ENCODE measurements at places on chromosomes 12 and 14.

DNA sequence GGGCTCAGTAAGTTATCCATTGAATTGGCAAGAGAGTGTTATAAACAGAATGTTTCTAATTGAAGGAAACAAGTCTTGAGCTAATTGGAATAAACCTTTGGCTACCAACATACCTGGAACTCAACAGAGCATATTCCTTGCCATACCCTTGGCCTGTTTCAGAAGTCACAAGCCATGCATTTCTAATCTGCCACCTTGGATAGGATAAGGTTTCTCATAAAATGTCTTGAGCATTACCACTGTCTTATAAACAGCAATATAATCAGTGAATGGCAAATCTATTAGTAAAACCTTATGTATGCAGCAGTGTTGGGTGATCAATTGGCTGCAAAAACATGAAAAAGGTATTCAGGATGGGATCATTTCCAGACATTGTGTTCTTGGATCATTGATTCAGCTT is 765.2 kb upstream of the SEL1L start:
- no peak for DNase-seq

DNA sequence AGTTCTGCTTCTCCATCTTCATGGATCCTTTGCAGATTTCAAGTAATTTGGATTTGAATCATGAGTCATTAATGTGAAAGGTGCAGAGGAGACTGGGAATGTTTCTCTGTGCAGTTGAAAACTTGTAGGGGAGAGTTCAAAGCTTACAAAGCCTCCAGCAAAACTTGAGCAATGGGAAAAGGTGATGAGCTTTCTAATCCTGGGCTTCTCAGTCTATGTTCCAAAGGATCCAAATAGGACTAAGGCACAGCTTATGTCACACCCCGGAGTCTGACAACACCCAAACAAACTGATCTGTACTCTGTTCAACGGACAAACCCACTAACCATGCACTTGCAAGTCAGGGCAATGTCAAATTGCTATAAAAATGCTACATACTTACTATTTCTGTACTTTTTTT is 134.8 kb downstream of the DUSP6 start:
- no peak for DNase-seq

GRCh38 chr14:70186900-70187451 is 1.8 kb downstream of the SLC8A3 start:
- peak; percentile 72 for DNase-seq

- peak; percentile 37 for DNase-seq
Measured at GRCh38 chr12:32302218-32303173, 96.9 kb upstream of the FGD4 start.

DNA sequence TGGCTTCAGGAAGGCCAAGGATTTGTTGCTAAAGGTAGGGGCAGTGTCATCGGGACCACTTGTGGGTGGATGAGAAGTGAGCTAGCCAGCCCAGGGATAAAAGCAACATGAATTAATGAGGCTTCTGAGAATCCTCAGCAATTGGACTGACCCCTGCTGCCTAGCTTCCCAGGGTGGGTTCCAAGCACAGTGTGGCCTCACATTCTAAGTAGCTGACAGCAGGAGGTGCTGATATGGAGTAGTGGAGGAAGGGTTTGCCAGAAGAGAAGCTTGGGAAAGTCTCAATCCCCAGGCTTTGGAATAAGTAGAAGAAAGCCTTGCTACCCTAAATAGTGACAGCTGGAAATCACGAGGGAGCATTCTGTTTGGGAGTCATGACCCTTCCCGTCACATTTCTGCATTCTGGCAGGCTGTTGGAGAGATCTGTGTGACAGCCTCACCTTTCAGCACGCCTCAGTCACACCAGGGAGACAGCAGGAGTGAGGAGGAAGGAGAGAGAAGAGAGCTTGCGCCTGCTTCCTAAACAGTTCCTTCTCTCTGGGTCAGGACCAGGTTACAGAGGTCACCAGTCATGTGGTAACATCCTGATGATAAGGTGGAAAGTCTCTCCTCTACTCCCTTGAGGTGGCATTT is 31.2 kb downstream of the DACT1 start:
- DNase-seq, result no peak

DNA sequence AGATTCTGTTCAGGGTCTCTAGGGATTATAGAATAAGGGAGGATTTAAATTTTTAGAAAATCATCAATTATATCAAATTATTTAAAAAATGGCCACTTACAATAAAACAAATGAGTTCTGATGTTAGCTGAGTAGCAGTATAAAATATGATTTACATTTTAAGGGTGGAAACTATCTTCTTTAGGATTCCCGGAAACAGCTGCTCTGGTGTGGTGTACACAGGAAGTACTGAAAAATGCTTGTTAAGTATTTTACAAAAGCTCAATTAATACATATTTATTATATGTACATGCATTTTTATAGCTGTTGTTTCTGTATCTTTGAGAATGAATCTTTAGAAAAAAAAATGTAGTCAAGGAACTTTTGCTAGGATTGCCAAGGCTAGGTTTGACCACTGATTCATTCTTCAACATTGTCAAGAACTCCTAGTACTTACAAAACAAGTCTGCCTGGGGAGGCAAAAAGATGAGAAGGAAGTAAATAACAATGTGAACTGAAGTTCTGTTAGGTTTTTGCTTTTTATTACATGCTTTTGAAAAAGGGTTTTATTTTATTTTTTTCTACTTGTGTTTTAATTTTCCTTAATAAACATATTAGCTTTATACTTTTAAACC is 48.0 kb downstream of the ARF6 start:
- no peak for DNase-seq

- no peak for DNase-seq
Measured at GRCh38 chr12:75196865-75197264, 12.8 kb downstream of the KCNC2 start.

GRCh38 chr12:107929436-107929835 is 154.9 kb downstream of the ASCL4 start:
- peak; percentile 58 for DNase-seq

GRCh38 chr12:116233669-116234068 is 43.8 kb downstream of the MED13L start:
- no peak for DNase-seq

GRCh38 chr12:62248873-62249272 is 11.3 kb upstream of the USP15 start:
- no peak for DNase-seq

DNA sequence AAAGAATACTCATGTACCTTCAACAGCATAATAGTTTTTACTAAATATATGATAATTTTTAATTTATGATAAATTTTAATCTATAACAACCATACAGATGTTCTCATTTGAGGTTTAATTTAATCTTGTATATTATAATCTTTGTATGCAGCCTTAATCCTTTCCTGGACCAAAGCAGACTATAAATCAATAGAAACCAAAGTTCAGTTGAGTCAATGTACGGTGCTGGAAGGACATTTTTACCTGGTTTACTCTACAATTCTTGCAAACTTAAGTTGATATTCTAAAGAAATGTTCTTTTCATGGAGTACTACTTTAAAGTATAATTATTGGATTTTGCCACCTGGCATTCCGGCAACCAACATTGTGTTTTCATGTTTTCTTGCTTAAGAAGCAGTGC is 118.0 kb downstream of the STAB2 start:
- DNase-seq, result no peak

GRCh38 chr14:31827325-31827724 is 249.8 kb upstream of the ARHGAP5 start:
- DNase-seq, result peak; percentile 14

GRCh38 chr14:99809859-99810558 is 16.8 kb downstream of the EML1 start:
- no peak for DNase-seq

- no peak for DNase-seq
Measured at GRCh38 chr14:87966816-87967215, 26.2 kb downstream of the GALC start.

- DNase-seq, result no peak
Measured at GRCh38 chr12:2958432-2959191, 585 bp upstream of the TEAD4 start.

GRCh38 chr12:89999699-90000505 is 291.3 kb upstream of the ATP2B1 start:
- no peak for DNase-seq

- DNase-seq, result no peak
Measured at GRCh38 chr12:56129206-56129941, 1.3 kb downstream of the ESYT1 start.

Measured in SHP77 (cell line).